ENCODE measurements at places on chromosomes 1 and 21. TPM values are rescaled to one million over a fixed set of nuclear protein-coding genes. Genes with fewer than 3 reads are reported as not detected.

DNA sequence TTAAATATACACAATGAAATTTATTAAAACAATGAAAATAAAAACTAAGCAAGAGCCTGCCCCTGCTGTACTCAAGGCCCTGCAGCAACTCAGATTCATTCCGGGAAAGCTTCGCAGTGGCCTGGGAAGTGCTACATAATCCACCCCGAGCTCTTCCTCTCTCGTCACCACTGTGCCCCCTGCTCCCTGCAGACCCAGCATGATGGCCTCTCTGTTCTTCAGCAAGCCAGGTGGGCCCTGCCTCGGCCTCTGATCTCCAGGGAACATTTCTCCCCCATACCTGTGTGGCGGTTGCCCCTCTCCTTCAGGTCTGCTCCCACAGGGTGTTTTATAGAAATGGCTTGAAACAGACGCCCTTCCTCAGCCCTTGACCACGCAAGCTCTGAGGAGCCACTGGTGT is 10.6 kb downstream of the RNF187 start:
- H3K27ac ChIP-seq: no peak overlapping the region
- H3K36me3 ChIP-seq: no peaks in the 10 kb centered on the region
- DNase-seq: no peak

The SIK1 gene
- total RNA-seq: 0.48 TPM

GRCh38 chr1:172979828-172980227 is 70.9 kb downstream of the TNFSF18 start:
- DNase-seq: no peak
- H3K36me3 ChIP-seq: no peaks in the 10 kb centered on the region
- no peak overlapping the region for H3K4me3 ChIP-seq
- H3K27ac ChIP-seq: no peak overlapping the region
- H3K27me3 ChIP-seq: no peaks in the 10 kb centered on the region
- H3K4me1 ChIP-seq: no peaks in the 10 kb centered on the region

DNA sequence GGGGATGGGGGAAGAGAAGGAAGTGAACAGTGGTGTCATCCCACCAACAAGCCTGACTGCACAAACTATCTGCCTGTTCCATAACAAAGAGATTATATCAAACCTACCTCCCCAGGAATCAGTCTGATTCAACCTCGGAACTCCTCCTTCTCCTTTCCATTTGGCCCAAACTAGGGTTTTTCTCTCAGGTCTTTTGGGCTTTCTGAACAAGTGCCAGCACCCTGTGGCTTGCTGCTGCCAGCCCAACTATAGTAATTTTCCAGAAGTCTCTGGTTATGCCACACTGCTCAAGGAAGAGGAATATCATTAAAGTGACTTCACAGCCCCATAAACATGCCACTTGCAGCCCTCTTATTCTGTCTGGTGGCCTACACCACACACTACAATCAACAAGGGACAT is 70.5 kb downstream of the RGS7 start:
- no peaks in the 10 kb centered on the region for H3K36me3 ChIP-seq
- DNase-seq: no peak
- H3K27me3 ChIP-seq: no peaks in the 10 kb centered on the region
- no peak overlapping the region for H3K4me3 ChIP-seq
- H3K4me1 ChIP-seq: no peaks in the 10 kb centered on the region

The C1orf115 gene
- 7.5 TPM for total RNA-seq

GRCh38 chr21:35138665-35139381 is 89.7 kb upstream of the RUNX1 start:
- no peak for DNase-seq
- no peak overlapping the region for H3K4me3 ChIP-seq

The CASQ2 gene
- 2.0 TPM for total RNA-seq

DNA sequence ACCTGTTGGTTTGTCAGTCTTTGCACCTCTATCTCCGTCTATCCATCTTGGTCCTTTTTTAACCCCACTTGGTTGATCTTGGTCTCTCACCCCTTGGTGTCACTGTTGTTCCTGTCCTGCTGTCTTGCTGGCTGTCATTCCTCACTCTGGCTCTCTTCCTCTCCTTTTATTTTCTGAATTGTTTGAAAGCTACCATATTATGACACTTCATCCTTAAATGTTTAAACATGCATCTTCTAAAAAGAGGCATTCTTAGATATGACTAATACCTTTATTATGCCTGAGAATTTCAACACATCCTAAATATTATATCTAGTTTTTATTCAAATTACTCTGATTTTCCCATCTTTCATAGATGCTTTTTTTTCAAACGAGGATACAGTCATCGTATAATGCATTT is 37.0 kb downstream of the BACH1 start:
- H3K4me1 ChIP-seq: peaks cover 16% of the 10 kb centered on the region
- H3K27ac ChIP-seq: no peak overlapping the region
- no peak overlapping the region for H3K4me3 ChIP-seq
- no peaks in the 10 kb centered on the region for H3K36me3 ChIP-seq
- DNase-seq: no peak

GRCh38 chr1:58841455-58841854 is 57.6 kb upstream of the JUN start:
- no peak overlapping the region for H3K4me3 ChIP-seq
- no peak overlapping the region for H3K27ac ChIP-seq
- H3K36me3 ChIP-seq: no peaks in the 10 kb centered on the region
- H3K4me1 ChIP-seq: no peaks in the 10 kb centered on the region
- no peak for DNase-seq

GRCh38 chr1:44244986-44245385 is 31.7 kb downstream of the DMAP1 start:
- peak overlapping the region; percentile 59 for H3K27ac ChIP-seq
- peak; percentile 19 for DNase-seq
- no peaks in the 10 kb centered on the region for H3K27me3 ChIP-seq
- no peaks in the 10 kb centered on the region for H3K36me3 ChIP-seq
- H3K4me3 ChIP-seq: no peak overlapping the region
- peaks cover 62% of the 10 kb centered on the region for H3K4me1 ChIP-seq

The DIRAS3 gene
- 3.4 TPM for total RNA-seq

DNA sequence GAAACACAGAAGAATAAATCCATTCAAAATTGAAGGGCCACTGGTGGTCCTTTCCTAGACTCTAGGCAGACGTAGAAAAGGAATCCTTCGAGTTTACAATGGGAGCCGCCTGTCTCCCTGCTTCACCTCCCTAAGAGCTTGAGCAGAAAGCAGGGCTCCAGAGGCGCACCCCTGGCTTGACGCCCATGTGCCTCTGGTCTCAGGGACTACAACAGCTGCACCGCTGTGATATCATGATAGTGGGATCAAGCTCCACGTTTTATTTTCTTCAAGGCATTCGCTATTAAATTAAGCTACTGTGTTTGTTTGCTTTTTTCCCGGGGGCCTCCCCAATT is 403 bp upstream of the C1orf122 start:
- peaks cover 30% of the 10 kb centered on the region for H3K36me3 ChIP-seq
- DNase-seq: no peak
- H3K4me1 ChIP-seq: peaks cover 5% of the 10 kb centered on the region
- peak overlapping the region; percentile 56 for H3K4me3 ChIP-seq
- H3K27ac ChIP-seq: peak overlapping the region; percentile 90
- no peaks in the 10 kb centered on the region for H3K27me3 ChIP-seq

The F3 gene
- 1.6 TPM for total RNA-seq

- peaks cover 12% of the 10 kb centered on the region for H3K4me1 ChIP-seq
- no peaks in the 10 kb centered on the region for H3K36me3 ChIP-seq
- H3K4me3 ChIP-seq: peak overlapping the region; percentile 95
These were observed 572 bp downstream of the LPGAT1 start for GRCh38 chr1:211830055-211830327.

GRCh38 chr1:235954306-235955283 is 87.9 kb upstream of the LYST start:
- no peak for DNase-seq
- H3K4me3 ChIP-seq: no peak overlapping the region
- no peaks in the 10 kb centered on the region for H3K36me3 ChIP-seq
- no peak overlapping the region for H3K27ac ChIP-seq

GRCh38 chr1:235011599-235012435 is 116.8 kb downstream of the TOMM20 start:
- H3K27me3 ChIP-seq: no peaks in the 10 kb centered on the region
- no peak overlapping the region for H3K4me3 ChIP-seq
- H3K36me3 ChIP-seq: no peaks in the 10 kb centered on the region
- DNase-seq: peak; percentile 94

DNA sequence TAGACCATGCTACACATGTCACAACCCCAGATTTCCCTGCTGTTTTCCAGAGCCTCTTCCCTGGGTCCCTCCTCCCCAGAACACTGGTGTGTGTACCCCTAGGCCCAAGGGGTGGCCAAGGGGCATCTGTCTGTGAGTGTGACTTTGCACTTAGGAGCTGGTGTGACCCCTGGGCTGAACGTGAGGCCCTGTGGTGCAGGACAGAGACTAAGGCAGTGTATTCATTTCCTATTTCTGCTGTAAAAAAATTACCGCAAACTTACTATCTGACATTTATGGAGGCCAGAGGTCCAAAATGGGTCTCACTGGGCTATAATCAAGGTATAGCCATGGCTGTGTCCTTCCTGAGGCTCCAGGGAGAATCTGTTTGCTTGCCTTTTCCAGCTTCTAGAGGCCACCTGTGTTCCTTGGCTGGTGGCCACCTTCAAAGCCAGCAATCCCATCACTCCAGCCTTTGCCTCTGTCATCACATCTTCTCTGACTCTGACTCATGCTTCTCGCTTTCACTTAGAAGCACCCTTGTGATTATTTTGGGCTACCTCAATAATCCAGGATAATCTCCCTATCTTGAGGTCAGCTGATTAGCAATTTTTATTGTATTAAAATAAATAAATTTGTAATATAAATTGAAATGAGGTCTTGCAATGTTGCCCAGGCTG is 24.0 kb upstream of the ELOA start:
- no peaks in the 10 kb centered on the region for H3K36me3 ChIP-seq
- H3K4me3 ChIP-seq: no peak overlapping the region
- no peak for DNase-seq
- H3K4me1 ChIP-seq: no peaks in the 10 kb centered on the region
- no peaks in the 10 kb centered on the region for H3K27me3 ChIP-seq

DNA sequence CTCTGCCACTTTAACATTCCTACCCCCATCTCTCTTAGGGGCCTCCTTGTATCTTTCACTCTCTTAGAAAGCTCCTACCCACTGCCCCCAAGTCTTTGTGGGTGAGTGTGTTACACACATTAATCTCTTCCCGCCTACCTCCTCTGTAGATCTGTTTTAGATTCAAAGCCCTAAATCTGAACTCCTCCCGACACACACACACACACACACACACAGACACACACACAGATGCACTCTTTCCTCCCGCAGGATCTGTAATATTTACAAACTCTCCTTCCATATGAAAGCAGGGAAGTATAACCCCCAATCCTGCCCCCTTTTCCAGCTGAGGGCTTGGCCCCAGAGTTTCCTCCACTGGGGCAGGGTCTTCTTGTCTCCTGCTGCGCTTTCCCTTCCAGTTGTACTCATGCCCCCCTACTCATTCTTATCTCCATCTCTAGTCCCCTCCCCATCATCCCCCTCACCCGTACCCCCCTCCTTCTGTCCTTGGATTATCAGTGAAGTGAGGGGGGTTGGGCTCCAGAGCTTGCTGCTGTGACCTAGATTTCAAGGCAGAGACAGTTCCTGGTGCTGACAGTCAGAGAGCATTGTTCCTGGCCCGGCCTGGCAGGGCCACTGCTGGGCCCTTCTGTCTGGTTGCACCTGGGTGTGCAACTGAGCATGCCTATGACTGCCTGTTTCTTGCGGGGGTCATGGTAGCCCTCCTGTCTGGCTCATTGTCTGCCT is 4.3 kb downstream of the PEA15 start:
- H3K36me3 ChIP-seq: peaks cover 27% of the 10 kb centered on the region
- H3K4me3 ChIP-seq: no peak overlapping the region
- H3K27me3 ChIP-seq: no peaks in the 10 kb centered on the region
- H3K27ac ChIP-seq: peak overlapping the region; percentile 67
- H3K4me1 ChIP-seq: peaks cover 61% of the 10 kb centered on the region
- peak; percentile 29 for DNase-seq

The GBP4 gene
- 1.4 TPM for total RNA-seq

- H3K27ac ChIP-seq: no peak overlapping the region
- no peaks in the 10 kb centered on the region for H3K4me1 ChIP-seq
- no peaks in the 10 kb centered on the region for H3K27me3 ChIP-seq
- no peak for DNase-seq
- H3K36me3 ChIP-seq: no peaks in the 10 kb centered on the region
- H3K4me3 ChIP-seq: no peak overlapping the region
These were observed 173.0 kb downstream of the CDC7 start for GRCh38 chr1:91673613-91674012.

The SH2D2A gene
- total RNA-seq: 3.8 TPM

DNA sequence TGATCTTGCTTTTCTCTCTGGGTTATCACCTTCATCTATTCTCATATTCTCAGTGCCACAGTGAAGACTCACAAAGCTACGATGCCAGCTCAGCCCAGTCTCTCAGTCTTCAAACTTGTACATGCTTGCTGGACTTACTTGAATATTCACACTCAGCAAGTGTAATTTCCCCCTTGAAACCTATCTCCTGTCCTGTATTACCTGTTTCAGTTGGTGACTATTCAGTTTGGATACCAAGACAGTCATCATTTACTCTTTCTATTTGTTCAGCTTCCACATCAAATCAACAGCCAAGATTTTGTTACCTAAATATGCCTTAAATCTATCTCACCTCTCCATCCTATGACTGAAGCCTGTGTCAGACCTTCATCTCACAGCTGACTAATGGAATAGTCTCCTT is 209.7 kb downstream of the LRRC7 start:
- H3K4me3 ChIP-seq: no peak overlapping the region
- H3K27ac ChIP-seq: no peak overlapping the region
- no peak for DNase-seq

DNA sequence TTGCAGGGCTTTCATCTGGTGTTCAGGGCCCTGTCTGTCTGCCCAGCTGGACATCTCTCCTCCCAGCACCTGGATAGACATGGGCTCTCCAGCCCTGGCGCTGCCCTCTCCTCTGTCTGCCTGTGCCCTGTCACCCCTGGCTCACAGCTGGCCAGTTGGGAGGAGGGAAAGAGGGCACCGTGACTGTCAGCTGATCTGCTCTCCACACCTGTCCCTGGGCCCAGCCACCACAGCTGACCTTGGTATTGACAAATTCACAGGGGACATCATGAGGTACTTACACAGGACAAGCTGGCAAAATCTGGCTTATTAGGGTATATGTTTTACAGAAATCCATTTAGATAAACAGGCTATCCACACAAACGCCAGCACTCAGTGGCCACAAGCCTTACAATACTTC is 8.3 kb downstream of the TNR start:
- H3K4me3 ChIP-seq: no peak overlapping the region
- H3K27me3 ChIP-seq: no peaks in the 10 kb centered on the region
- H3K27ac ChIP-seq: no peak overlapping the region
- H3K36me3 ChIP-seq: no peaks in the 10 kb centered on the region
- no peak for DNase-seq

DNA sequence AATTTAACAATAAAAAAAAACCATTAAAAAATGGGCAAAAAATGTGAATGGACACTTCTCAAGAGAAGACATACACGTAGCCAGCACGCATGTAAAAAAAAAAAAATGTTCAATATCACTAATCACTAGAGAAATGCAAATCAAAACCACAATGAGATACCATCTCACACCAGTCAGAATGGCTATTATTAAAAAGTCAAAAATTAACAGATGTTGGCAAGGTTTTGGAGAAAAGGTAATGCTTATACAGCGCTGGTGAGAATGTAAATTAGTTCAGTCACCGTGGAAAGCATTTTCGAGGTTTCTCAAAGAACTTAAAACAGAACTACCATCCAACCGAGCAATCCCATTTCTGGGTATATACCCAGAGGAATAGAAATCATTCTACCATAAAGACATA is 1091.5 kb upstream of the B3GALT2 start:
- H3K36me3 ChIP-seq: no peaks in the 10 kb centered on the region
- no peak overlapping the region for H3K4me3 ChIP-seq
- H3K27me3 ChIP-seq: no peaks in the 10 kb centered on the region

Measured in cardiac muscle cell (in vitro differentiated cells and primary cell).